ENCODE measurements at places on chromosomes 11 and 22.

DNA sequence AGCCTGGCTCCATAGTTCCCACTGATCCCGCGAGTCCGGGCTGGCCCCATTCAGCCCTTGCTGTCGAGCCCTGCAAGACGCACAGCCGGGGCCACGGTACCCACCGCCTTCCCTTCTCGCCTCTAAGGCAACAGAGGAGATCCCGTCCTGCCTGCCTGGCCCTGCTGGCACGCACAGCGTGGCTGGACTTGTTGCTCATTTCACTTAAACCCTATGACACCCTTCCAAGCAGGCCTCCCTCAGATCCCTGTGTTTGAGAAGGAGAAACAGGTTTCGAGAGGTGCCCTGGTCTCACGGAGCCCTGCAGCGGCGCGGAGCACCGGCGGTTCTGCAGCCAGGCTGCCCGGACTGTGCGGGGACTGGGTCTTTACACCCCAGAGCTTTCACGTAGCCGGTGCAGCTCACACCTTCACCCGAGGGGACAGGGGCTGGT is 1048.4 kb downstream of the BRD1 start:
- no peak for DNase-seq

- DNase-seq, result no peak
Observed at GRCh38 chr11:82494988-82495432, 238.7 kb downstream of the FAM181B start.

DNA sequence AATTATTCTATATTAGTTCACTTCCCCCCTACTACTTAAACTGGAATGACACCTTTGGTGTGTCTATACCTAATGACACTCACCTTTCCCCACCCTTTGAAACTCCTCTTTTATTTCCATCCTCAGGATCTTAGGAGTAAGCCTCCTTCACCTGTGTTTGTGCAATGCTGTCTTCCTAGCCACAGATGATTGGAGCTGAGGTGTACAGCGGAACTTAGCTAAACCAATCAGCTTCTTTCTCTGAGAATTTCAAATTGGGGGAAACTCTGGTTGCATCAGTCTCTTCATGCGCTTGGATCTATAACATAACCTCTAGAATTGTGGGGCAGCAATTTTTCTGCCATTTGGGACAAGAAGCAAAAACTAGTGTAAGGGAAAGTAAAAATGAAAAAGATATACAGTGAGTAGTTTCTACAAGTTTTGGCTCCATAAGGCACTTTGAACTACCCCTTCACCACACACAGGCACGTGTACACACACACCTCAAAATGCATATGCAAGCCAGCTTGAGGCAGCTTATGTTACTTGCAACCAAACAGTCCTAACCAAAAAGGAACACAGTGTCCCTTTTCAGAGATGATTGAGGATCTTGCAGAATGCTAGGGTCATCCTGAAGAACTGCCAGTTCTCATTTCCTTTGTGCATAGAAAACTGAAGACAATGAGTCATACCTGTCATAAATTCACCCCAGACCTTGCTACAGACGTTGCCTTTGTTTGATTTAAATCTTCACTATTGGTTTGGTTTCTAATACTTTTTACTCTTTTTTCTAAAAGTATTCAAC is 36.0 kb upstream of the LDLRAD3 start:
- DNase-seq, result no peak

GRCh38 chr22:44204739-44205515 is 24.2 kb downstream of the PARVG start:
- DNase-seq, result no peak

DNA sequence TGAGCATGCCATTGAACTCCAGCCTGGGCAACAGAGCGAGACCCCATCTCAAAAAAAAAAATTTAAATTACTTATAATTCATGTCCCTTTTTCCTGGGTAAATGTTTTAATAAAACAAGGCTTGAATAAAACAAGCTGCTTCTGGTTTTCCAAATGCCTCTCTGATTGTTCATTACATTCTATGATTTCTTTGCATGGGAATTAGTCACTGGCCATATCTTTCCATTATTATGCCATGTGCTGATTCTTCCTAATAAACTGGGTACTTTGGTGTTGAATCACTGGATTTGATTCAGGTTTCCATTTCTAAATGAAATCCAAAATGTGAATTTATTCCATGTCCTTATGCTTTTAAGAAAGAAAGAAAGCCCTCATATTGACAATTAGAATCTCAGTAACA is 42.6 kb downstream of the ZNF215 start:
- DNase-seq, result no peak

Measured in DMS79 treated with DMSO at 0.1 percent for 48 hours (cell line).